ENCODE measurements at places on chromosomes 16 and 17.

DNA sequence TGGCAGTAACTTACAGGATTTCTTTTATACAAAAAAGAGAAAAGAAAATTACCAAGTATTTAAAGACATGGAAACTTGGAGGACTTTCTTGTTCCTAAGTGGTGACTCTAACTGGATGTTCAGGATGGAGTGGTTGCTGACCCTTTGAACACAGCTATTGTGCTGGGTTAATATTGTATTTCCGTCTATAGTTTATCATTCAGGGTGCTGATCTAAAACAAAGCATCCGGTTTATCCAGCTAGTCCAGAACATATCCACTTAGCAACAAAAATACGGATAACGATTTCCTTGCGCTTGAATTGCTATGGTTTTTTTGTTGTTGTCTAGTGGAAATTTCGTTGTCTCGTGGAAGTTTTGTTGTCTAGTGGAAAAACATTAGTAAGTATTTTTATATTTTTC lies 38.2 kb downstream of the SNTB2 start:
- DNase-seq, result no peak
- H3K27me3 ChIP-seq, result no peaks in the 10 kb centered on the region
- no peak overlapping the region for H3K4me3 ChIP-seq
- H3K36me3 ChIP-seq, result no peaks in the 10 kb centered on the region

GRCh38 chr16:56242740-56243139 lies 51.5 kb downstream of the GNAO1 start:
- peaks cover 8% of the 10 kb centered on the region for H3K27me3 ChIP-seq
- H3K27ac ChIP-seq, result no peak overlapping the region
- no peak overlapping the region for H3K4me3 ChIP-seq
- no peaks in the 10 kb centered on the region for H3K4me1 ChIP-seq

- no peaks in the 10 kb centered on the region for H3K27me3 ChIP-seq
- H3K4me1 ChIP-seq, result peaks cover 2% of the 10 kb centered on the region
- no peak overlapping the region for H3K27ac ChIP-seq
- H3K4me3 ChIP-seq, result no peak overlapping the region
Measured at GRCh38 chr16:71837150-71837549, 8.6 kb upstream of the ATXN1L start.

DNA sequence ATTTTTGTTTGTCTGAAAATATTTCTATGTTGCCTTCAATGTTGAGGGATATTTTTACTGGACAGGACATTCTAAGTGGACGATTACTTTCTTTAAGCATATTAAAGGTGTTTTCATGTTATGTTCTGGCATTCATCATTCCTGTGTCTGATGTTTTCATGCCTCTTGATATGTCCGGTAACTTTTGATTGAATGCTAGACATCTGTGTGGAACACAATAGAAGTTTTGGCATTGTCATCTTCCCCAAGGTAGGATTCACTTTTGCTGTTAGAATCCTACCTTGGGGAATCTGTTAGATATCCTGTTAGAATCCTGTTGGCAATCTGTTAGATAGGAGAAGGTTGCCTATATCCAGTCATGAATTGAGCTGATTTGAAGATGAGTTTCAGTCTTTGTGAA lies 28.9 kb downstream of the CACNG5 start:
- no peak overlapping the region for H3K4me3 ChIP-seq
- H3K27me3 ChIP-seq, result peaks cover 33% of the 10 kb centered on the region
- H3K4me1 ChIP-seq, result no peaks in the 10 kb centered on the region
- no peak for DNase-seq
- H3K36me3 ChIP-seq, result no peaks in the 10 kb centered on the region

DNA sequence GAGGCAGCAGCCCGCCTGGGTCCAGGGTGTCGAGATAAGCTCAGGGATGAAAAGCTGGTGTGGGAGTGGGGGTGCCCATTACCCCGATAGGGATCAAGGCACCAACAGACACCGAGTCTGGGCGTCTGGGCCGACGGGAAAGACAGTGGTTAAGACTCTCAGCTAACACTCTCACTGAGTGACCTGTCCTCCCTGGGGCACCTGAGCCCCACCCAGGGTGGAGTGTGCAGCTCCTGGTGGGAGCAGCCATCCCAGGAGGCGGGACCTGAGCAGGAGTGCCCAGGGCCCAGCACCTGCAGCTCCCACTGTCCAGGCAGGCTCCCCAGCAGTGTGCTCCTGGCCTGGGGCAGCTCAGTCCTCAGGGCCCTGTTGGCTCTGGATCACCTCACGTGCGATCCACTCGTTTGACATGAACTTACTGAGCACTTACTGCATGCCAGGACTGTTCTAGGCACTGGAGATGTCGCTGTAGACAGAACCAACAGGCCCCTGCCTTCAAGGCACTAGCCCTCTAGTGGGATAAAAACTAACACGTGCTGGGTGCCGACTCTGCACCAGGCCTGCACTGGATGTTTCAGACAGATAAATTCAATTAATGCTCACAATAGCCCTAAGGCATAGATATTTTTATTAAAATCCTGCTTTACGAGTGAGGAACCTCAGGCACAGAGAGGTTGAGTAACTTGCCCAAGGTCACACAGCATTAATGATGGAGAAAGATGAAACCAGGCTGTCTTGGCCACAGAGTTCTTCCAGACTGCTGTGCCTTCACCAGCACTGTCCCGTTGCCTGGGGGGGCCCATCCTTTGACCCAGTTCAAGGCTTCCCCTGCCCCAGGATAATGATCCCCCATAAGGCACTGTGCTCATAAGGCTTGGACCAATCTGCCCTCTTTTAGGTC lies 1.9 kb downstream of the EVPLL start:
- peaks cover 11% of the 10 kb centered on the region for H3K27me3 ChIP-seq
- H3K27ac ChIP-seq, result no peak overlapping the region
- no peak for DNase-seq
- peaks cover 6% of the 10 kb centered on the region for H3K4me1 ChIP-seq

- no peaks in the 10 kb centered on the region for H3K4me1 ChIP-seq
- H3K27ac ChIP-seq, result no peak overlapping the region
- no peak for DNase-seq
- H3K27me3 ChIP-seq, result no peaks in the 10 kb centered on the region
- no peaks in the 10 kb centered on the region for H3K36me3 ChIP-seq
Measured at GRCh38 chr16:73565925-73566324, 518.0 kb upstream of the ZFHX3 start.

- peaks cover 6% of the 10 kb centered on the region for H3K36me3 ChIP-seq
- H3K4me1 ChIP-seq, result peaks cover 24% of the 10 kb centered on the region
- no peak overlapping the region for H3K27ac ChIP-seq
- H3K4me3 ChIP-seq, result no peak overlapping the region
- H3K27me3 ChIP-seq, result no peaks in the 10 kb centered on the region
Measured at GRCh38 chr16:21946889-21947635, 6.1 kb upstream of the UQCRC2 start.

DNA sequence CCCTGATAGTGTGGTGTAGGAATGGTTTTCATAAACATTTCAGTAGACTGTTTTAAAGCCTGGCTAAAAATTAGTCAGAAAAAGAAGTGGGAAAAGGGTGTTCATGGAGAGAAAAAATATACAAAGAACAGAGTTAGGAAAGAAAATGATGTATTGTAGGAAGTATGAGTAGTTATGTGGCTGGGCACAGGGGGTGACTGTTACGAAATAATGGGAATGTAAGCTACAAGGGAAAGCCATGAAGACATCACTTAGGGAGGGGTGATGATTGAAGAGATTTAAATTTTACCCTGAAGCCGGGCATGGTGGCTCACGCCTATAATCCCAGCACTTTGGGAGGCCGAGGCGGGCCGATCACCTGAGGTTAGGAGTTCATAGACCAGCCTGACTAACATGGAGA lies 55.3 kb downstream of the NUP88 start:
- peaks cover 30% of the 10 kb centered on the region for H3K36me3 ChIP-seq
- no peaks in the 10 kb centered on the region for H3K27me3 ChIP-seq
- H3K4me1 ChIP-seq, result no peaks in the 10 kb centered on the region
- DNase-seq, result no peak
- H3K27ac ChIP-seq, result no peak overlapping the region
- H3K4me3 ChIP-seq, result no peak overlapping the region

DNA sequence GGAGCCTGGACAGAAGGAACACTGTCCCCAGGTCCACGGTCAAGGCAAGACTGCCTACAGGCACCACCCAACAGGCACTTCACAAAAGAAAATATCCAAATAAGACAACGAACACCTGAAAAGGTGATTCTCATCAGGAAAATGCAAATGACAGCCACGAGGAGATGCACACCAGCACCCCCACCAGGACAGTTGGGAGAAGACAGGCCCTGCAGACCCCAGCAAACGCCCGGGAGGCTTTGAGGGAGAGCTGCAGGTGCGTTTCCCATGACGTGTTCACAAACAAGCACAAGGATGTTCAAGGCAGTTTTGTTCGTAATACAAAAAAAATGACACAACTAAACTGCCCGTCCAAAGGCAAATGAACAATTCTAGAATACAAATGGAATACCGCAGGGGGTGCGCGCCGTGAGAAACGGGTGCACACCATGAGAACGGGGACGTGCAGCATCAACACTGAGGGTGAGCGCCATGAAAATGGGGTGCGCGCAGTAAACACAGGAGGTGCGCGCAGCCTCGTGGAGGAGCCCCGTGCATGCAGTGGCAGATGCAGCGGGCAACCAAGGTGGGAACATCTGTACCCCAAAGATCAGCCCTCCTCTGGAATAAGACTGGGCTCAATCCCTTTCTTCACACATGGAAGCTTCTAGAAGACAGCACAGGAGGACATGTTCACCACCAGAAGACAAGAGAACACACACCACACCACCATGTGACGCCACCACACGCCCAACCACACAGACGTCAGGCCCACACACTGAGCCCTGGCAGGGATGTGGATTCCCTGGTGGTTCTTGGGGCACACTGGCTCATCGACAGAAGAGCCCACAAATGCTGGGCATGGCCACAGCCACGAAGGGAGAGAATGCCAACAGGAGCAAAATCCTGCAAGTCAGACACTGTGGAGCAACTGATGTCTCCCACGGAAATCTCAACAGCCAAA lies 91.2 kb downstream of the ZNF778 start:
- H3K27me3 ChIP-seq, result no peaks in the 10 kb centered on the region
- peak; percentile 73 for DNase-seq
- peaks cover 74% of the 10 kb centered on the region for H3K4me1 ChIP-seq
- H3K27ac ChIP-seq, result peak overlapping the region; percentile 74

DNA sequence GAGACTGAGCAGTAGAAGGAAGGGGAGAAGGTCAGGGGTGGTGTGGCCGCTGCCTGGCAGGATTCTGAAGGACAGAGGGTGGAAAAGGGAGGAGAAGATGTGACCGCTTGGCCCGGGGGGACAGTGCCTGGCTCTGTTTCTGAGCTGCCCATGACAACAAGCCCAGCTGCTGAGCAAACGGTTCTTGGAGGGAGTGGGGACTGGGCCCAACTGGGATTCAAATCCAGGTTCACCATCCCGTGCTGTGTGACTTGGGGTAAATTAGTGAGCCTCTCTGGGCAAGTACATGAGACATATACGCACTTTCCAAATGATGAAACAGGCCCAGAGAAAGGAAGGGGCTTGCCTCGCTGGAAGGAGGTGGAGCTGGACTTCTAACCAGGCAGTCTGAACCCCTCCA lies 23.3 kb downstream of the SEC14L5 start:
- H3K4me1 ChIP-seq, result no peaks in the 10 kb centered on the region
- no peak overlapping the region for H3K4me3 ChIP-seq
- H3K27me3 ChIP-seq, result peaks cover 16% of the 10 kb centered on the region
- no peak for DNase-seq
- H3K36me3 ChIP-seq, result no peaks in the 10 kb centered on the region
- no peak overlapping the region for H3K27ac ChIP-seq
